AG04449 (cell line): ENCODE measurements at places on chromosomes 3 and 15.

GRCh38 chr15:92157666-92158298 lies 235.9 kb upstream of the ST8SIA2 start:
- no peak for DNase-seq

GRCh38 chr3:37906734-37907282 lies 45.1 kb downstream of the CTDSPL start:
- no peak for DNase-seq

GRCh38 chr3:148998715-148999423 lies 7.5 kb downstream of the GYG1 start:
- DNase-seq = no peak

GRCh38 chr3:133130168-133130567 lies 92.0 kb downstream of the TMEM108 start:
- no peak for DNase-seq

- DNase-seq = no peak
Observed at GRCh38 chr15:66880380-66881155, 178.5 kb downstream of the SMAD6 start.

- DNase-seq = no peak
Observed at GRCh38 chr3:30893678-30894325, 659 bp downstream of the GADL1 start.

DNA sequence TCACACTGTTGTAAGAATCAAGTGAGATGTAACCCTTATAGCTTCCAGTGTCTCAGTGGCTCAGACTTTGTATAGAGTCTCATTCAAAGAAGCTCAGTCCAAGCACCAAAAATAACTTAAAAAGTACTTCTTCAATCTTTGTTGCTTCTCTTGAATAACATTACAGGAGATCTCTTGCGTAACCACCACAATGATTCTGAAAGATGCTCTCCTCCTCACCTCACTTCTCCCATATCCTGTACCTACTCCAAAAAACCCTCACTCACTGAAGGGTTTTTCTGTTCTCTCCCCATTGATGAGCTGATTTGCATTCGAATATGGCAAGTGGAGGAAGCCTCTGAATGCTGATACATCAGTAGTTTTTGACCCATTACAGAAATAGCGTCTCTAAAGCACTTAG lies 39.4 kb upstream of the MRPS22 start:
- no peak for DNase-seq

DNA sequence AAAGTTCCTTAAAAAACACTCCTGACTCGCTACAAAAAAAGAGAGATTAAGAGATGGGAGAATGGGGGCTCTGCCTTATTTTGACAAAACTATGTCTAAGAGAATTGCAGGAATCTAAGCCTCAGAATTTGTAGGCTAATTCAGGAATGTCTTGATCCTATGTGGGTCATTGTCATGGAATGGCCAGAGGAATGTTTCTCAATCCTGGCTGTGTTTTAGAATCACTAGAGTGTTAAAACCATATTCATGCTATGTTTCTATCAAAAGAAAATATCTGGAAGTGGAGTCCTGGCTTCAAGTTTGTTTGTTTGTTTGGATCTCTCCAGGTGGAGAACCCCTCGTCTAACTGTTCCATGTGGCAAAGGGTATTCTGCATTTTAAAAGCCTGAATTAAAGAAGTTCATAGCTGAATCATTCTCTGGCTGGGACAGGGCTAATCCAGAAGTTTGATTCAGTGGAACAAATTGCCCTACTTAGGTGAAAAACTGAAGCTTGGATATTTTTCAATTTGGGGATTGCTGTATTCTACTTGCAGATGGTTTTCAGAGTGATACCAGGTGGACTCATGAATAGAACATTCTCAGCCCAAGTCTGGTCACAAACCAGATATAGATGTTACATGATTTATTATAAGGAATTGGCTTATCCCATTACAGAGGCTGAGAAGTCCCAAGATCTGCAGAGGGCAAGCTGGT lies 28.2 kb downstream of the GJD2 start:
- DNase-seq = no peak

DNA sequence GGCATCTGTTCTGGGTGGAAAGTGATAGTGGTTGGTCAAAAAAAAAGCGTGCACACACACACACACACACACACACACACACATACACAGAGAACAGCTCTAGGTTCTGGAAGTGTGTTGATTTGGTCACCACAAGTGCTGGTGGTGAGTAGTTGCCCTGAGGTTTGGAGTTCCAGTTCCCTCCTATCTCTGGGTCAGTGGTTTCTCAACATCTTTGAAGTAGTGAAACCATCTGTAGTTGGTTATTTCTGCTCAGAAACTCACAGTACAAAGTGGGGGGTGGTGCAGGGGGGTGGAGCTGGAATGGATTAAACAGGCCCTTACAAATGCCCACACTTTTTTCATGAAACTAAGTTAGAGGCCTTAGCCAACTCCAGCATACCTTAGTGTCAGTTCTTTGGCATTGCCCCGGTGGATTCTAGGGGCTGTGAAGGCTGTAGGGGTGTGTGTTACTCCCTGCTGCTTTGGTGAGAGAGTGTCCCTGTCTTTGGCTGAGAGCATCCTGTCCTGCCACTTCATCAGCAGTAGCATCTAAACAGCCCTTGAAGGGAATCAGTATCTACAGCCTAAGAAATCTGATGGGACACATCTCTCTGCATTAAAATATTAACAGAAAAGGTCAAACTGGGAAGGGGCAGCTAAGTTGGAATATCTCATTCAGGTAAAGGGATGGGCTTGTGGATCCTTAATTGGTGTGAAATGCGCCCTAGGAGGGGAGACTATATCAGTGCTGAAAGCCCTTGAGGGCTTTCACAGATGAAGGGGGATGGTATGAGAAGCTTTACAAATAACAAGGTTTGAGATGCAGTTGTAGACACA lies 20.6 kb downstream of the SMAD3 start:
- DNase-seq = peak; percentile 79

GRCh38 chr3:77459926-77460325 lies 420.0 kb downstream of the ROBO2 start:
- DNase-seq = no peak

DNA sequence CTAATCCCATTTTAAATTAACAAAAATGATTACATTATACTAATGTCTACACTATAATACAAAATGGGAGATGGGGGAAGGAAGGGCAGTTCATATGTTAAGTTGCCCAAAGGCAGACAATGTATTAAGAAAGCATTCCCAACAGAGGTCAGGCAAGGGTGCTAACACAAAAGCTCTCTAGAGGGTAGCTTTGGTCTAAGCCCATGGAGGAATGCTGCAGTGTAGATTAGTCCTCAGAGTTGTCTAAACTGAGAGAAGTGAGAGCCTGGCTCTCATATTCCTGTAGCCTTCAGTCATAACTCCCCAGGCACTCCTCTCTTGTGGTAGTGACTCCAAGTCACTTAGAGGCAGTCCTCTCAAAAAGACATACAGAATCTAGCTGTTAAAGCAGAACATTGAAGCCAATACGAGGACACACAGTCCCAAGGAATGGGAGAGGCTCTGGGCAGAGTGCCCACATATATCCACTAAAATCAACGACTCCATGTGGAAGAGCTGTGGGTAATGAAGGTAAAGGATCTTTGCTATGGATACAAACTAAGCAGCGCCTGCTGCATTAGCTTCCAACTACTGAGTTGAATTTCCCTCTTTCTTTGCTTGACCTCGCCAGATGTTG lies 14.5 kb downstream of the NEK10 start:
- DNase-seq = no peak

- DNase-seq = no peak
Observed at GRCh38 chr15:70583006-70583405, 180.4 kb downstream of the UACA start.

GRCh38 chr15:33094336-33094735 lies 100.2 kb downstream of the FMN1 start:
- no peak for DNase-seq

DNA sequence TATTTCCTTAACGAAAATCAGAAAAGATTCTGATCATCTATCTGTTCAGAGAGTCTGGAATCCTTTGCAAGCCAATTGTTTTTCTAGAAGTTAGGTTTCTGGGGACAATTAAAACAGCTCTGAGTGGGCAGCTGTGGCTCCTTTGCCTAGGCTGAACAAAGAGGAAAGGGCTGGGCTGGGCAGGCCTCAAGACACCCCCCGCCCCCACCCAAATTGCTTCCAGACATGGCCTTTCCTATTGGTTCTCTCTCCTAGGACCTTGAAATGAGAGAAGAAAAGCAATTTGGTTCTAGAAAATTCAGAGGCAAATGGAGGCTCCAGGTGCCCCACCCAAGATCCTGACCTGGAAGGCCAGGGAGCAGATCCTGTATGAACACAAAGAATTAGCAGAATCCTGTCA lies 2.3 kb upstream of the ADPGK start:
- no peak for DNase-seq

DNA sequence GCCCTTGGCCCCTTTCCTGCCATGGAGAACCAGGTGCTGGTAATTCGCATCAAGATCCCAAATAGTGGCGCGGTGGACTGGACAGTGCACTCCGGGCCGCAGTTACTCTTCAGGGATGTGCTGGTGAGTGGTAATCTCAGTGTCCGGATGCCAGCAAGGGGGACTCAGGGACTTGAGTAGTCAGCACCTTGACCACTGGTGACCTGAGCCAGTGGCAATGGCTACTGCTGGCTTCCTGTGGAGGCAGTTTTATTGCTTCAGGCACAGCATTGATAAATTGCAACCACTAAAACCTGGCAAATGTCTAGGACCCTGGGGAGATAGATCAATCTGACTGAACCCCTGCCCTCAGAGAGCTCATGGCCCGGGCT lies 830 bp downstream of the MAP2K5 start:
- no peak for DNase-seq

GRCh38 chr3:172061724-172062184 lies 22.4 kb downstream of the FNDC3B start:
- DNase-seq = no peak

- DNase-seq = no peak
Observed at GRCh38 chr3:58536501-58537411, at the start of gene ACOX2. Gene ACOX2 (minus strand): TSS chr3:58537190. CDS start chr3:58535106, 2,084 bp downstream.

- DNase-seq = no peak
Observed at GRCh38 chr3:136772709-136773108, 20.5 kb upstream of the STAG1 start.

DNA sequence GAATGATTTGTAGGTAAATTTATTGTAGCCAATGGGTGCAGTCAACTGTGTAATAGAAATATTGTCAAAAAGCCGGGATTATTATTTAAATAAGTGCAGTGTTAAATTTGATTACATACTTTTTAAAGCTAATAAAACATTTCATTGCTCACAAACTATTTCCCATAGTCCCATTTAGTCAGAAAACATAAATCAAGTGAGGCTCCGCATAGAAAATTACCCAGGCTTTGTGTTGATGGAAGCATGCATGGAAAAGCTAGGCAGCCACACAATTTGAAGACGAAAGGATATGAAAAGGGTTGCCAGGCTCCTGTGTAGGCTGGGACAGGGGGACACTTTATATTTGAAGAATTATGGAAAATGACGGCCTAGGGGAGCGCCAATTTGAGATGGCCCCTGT lies 82.3 kb downstream of the LRTM1 start:
- no peak for DNase-seq

DNA sequence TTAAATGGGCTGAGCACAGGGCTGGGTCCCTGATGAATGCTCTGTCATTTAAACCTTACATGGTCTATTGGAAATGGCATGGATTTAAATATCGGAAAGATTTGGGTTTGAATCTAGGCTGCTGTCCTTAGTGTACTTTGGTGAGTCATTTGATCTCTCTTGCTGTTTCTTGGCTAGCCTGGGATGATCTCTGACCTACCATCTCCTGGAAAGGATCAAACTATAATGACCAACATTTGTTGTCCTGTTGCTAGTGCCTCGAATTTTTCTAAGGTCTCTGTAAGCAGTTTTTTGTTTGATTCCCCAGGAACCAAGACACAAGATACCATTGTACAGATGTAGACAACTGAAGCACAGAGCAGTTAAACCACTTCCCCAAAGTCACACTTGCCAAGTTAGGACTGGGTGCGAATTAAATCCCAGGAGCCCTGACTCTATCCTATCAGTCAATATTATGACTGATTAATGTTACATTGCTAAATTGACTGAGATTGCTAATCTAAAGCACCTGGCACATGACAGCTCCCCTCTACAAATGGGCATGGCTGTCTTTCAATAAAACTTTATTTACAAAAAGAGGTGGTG lies 244.9 kb upstream of the MCTP2 start:
- no peak for DNase-seq

GRCh38 chr3:138197058-138197457 lies 10.0 kb downstream of the ARMC8 start:
- DNase-seq = no peak

DNA sequence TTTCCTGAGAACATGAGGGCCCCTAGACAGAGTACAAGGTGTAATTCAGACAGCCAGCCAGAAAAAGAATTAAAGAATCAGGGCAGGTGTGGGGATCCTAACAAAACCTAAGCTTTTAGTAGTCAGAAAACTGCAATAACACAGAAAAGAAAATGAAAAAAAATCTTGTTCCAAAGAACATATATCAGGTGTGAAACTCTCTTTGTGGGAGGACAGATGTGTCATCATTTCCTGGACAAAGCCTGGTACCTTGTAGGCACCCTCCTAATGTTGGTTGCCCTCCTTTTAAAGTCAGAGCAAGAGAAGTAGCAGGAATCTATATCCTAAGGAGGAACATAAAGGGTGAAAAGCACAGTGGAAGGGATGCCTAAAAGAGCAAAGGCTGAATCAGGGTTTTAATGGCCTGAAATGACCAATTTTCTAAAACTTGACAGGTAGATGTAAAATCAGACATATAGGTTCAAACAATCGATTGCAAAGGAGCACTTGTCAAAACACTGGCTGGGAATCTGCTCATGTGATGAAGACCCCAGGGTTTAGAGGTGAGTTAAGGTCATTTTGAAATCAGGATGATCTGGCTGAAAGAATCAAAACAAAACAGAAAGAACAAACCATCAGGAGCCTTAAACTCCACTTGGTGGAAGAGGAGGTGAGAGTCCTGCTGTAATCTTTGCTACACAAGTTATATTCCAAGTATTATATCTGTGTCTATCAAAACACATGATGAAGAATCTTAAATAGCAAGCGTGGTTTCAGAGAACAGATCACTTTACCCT lies 54.9 kb downstream of the TGFBR2 start:
- no peak for DNase-seq

DNA sequence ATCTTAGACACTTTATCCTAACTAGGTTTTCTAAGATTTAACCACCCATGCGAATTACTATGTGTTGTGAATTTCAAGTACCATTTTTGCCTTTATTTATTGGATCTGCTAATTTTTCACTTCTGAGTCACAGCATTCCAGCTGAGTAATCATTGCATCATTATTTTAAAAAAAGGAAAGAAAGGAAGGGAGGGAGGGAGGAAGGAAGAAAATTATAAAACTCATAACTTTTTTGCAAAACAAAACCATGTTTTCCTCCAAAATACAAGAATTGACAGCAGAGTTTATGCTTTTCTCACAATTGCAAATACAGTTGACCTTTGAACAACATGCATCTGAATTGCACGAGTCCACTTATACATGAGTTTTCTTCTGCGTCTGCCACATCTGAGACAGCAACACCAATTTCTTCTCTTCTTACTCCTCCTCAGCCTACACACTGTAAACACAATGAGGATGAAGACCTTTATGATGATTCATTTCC lies 651.4 kb upstream of the NECTIN3 start:
- DNase-seq = peak; percentile 41
